ENCODE measurements at places on chromosomes 5 and 9.

DNA sequence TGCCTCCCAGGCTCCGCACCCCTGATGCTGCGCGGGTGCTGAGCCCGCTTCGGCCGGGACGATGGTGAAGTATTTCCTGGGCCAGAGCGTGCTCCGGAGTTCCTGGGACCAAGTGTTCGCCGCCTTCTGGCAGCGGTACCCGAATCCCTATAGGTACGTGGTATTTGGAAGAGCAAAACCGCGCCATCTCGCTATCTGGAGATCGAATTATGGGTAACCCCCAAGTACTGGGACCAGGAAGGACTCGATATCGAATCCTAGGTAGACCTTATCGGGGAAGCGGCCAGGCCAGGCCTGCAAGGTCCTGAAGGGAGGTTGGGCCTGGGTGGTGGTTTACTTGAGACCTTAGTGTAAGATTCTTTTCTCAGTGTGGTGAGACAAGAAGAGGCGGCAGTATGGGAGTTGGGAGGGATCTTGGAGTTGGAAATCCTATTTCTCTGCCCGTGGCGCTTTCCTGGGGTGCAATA lies 359 bp downstream of the PRELID1 start:
- DNase-seq: no peak

DNA sequence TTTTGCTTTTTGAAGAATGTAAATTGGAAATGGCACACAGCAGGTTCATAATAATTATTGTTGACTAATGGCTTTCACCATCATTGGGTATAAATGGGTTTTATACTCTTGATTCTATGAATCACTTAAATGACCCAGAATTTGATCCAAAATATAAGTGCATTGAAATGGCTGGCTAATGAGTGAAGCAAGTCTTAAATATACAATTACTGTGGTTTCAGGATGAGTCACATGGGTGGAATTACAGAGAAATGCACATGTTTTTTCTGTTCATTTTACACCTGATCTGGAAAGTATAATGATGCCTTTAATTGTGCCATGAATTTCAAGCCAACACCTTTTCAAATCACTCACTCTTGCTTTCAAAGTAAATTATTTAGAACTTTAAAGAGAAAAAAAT lies 380.8 kb upstream of the CD180 start:
- peak; percentile 29 for DNase-seq

DNA sequence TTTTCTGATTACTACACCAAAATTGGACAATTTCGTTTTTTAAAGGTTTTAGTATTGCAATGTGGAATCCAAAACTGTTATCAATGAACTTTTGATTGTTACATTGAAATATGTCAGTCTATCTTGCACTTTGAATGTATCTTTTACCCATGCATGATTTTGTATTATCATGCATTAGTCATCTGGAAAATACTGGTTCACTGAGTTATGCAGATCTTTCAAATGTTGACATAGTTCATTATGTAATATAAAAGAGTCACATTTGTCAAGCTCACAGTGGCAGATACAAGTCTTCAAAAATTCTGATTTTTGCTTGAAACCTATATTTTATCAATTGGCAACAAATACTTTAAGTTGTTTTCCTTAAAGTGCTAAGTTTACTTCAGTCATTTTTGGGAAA lies 85.2 kb downstream of the NR3C1 start:
- DNase-seq: no peak

DNA sequence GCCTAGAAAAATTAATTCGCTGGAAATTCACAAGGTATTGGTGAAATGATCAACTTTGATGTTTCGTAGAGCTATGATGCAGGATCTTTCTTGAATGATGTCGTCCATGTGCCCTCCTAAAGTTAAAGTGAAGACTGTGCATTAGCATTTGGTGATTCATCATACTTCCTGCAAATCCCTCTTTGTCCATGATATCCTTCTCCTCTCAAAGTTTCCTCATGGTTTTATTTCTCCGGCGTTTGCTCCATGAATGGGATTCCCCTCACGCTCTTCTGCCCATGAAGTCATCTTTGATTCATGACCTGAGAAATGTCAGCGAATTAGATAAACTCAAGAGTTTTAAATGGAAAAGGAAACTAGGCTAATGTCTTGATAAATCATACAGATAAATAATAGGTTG lies 372.7 kb downstream of the PSAT1 start:
- DNase-seq: no peak

DNA sequence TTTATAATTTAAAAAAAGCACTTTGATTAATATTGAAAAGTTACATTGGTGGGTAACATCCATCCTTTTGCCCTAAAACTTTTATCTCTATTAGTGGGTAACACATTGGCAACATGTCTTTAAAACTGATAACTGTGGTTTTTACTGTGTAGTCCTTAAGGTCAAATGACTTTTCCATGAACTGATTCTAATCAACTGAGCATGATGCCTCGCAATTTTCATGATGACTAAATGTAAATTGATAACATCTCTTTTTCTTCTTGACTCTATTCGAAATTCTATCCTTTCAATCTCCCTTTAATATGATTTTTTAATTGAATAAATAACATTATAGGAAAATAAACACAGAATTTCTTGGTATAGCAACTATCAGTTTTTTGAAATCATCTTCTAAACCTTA lies 6.3 kb upstream of the IL5 start:
- no peak for DNase-seq

- DNase-seq: no peak
Measured at GRCh38 chr5:142667831-142668230, 18.1 kb downstream of the FGF1 start.

GRCh38 chr9:86867804-86868313 lies 79.4 kb downstream of the GAS1 start:
- no peak for DNase-seq

DNA sequence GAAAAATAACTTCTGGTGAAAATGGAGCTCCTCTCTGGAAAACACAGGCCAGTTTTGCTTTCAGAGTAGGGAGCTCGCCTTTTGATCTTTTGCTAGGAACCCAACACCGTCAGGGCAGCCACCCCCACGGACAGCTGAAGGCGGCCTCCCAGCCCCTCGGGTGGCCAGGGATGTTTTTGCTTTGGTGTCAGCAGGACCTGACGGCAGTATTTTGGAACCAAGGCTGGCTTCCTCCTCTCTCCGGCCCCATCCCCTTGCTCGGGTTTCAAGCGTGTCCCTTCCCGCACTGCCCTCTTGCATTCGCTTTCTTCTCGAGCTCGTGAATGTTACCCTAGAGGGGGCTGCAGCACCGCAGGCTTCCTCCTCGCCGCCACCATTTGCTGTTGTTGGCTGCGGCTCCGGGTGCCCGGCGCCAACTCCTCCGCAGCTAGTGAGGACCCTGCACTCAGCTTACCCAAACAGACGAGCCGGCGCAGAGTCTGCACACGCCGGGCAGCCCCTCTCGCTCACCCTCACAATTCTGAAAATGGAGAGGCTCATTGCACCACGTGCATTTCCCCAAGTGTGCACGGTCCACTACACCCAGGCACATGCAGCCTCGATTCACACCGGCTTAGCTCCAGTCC lies 35.5 kb upstream of the ADAMTSL1 start:
- DNase-seq: peak; percentile 51

DNA sequence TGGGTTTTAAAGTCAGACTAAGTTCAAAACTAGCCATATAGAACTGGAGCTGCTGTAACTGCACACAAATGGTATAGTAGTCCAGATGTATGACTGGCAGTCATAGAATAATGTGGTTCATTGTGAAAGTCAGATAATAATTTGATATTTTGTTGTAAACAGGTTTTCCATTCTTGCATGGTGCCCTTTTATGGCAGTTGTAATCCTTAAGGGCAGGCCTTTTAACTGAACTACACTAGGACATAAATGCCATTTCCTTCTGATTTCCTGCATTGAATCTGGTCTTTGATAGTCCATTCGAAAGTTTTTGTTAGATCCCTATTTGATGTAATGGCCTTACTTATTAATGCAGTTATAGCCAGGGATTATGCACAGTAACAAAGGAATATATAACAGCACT lies 632.6 kb downstream of the PDE4D start:
- no peak for DNase-seq

DNA sequence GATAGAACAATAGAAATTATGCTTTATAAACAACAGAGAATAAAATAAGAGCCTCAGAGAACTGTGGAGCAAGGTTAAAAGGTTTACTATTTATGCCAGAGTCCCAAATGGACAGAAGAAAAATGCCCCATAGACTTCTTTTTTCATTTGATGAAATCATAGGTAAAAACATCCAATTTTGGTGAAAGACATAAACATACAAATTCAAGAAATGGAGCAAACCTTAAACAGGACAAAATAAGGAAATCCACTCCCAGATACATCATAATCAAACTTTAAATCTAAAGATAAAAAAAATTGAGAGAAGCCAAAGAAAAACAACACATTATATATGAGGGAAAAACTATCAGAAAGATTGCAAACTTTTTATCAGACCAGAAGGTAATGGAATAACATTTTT lies 182.8 kb downstream of the GADD45G start:
- DNase-seq: no peak

DNA sequence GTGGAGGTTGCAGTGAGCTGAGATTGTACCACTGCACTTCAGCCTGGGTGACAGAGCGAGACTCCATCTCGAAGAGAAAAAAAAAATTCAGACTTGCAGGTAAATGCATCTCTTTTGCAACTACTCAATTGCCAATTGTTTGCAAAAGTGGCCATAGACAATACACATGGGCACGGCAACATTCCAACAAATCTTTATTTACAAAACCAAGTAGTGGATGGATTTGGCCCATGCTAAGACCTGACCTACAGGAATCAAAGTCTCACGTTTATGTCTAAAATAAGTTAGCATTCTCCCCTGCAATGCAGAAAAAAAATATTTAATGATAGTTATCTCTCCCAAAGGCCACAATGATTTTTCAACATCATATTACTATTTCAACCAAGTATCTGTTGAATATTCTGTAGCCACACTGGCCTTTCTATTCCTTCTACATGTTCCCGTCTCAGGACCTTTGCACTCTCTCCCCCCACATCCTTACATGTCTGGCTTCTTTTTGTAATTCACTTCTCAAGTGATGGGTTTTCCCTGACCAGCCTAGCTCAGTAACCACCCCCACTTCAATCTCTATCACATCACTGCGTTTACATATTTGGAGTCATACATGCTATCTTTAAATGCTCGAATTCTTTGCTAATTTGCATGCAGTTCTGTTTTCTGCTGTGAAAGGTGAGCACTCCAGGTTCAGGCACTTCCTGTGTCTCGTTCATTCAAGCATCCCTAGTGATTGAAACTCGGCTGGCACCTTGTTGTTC lies 54.2 kb downstream of the FNBP1 start:
- DNase-seq: no peak

DNA sequence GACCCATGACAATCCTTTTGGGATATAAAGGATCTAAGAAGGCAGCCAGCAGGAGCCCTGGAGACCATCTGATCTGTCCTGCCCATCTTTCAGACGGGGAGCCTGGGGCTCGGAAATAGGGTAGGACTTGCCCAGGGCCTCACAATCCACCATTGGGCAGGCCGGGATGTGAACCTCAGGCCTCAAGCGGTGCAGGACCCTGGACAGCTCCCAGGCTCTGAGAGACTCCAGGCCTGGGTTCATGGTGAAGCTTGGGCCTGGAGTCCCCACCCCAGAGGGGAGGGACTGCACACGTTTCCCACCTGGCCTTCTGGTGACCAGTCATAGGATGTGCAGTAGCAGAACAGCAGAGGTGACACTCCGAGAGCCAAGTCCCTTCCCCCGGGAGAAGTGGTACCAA lies 36.6 kb upstream of the RAPGEF1 start:
- DNase-seq: peak; percentile 54

GRCh38 chr5:91381774-91382359 lies 1.2 kb downstream of the ARRDC3 start:
- DNase-seq: peak; percentile 84

DNA sequence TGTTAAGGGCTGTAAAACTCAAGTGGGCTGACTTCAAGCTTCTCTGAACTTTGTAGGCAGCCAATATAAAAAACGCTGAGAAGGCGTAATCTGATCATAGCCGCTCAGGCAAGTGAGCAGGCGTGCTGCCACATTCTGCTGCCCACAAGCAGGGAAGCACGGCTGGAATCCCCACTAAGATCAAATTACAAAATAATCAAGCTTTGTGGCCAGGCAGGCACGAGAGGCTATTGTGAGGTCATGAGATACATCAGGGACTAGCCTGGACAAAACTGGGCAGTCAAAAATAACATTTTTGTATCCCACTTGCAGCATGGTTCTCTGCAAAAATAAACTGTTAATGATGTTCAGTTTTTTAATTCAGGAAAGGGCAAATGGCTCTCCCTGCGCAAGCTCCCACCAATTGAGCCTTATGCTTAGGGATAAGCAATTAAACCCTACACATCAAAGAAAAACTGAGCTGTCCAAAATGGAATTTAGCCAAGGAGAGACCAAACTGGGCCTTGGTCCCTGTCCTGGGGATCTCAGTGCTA lies 64.0 kb downstream of the POU5F2 start:
- DNase-seq: peak; percentile 91

- DNase-seq: peak; percentile 70
Measured at GRCh38 chr5:81165493-81166119, 67.5 kb upstream of the CKMT2 start.

Data from fibroblast of skin of scalp (primary cell).